ENCODE measurements at places on chromosomes 11 and 22. TPM values are rescaled to one million over a fixed set of nuclear protein-coding genes. Genes with fewer than 3 reads are reported as not detected.
A peak's percentile ranks its signal among the peaks of the same experiment; 100 is the strongest.

DNA sequence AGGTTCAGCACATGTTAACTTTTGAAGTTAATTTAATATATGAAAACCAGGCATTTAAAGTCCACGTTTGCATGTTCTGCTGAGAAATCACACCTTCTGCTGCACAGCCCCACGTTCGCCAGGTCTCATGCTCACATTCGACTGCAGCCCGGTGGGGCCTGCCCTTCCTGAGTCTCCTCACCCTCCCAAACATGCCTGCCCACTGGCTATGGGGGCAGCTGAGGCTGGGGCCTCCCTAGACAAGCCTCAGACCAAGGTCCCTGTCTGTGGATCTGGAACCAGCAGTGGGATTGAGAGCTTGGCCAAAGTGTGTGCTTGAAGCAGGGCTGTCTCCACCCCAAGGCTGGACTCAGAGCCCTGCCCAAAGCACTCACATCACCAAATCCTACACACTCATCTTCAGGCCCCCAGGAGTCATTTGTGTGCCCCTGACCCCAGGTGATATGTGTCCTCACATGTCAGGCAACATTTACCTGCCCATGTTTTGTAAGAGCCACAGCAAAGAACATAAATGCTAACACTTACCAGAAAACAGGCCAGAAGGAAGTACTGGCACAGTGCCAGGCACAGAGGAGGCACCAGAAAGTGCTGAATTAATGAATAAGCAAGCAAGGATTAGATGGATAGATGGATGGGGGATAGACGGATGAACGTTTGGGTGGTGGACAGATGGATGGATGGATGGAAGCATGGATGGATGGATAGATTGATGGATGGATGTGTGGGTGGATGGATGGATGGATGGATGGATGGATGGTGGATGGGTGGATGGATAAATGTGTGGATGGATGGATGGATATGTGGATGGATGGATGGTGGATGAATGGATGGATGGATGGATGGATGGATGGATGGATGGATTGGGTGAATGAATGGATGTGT is 9.4 kb upstream of the FADD start:
- no peak for DNase-seq

DNA sequence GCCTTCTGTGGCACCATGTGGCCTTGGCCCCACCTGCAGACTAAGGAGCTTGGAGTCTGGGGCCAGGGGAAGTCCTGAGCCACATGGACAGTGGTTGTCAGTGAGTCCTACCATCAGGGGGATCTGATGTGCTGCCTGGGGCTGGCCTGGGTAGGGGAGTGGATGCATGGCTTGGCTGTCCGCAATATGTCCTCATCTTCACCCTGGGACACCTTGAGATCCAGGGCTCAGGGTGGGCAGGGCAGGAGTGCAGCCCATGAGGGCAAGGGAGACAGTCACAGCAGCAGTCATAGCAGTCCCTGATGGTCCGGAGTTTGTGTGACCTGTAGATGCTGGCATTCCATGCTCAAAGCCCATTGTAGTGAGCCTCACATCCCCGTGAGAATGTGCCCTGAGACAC is 256.8 kb upstream of the B3GAT1 start:
- no peak for DNase-seq

DNA sequence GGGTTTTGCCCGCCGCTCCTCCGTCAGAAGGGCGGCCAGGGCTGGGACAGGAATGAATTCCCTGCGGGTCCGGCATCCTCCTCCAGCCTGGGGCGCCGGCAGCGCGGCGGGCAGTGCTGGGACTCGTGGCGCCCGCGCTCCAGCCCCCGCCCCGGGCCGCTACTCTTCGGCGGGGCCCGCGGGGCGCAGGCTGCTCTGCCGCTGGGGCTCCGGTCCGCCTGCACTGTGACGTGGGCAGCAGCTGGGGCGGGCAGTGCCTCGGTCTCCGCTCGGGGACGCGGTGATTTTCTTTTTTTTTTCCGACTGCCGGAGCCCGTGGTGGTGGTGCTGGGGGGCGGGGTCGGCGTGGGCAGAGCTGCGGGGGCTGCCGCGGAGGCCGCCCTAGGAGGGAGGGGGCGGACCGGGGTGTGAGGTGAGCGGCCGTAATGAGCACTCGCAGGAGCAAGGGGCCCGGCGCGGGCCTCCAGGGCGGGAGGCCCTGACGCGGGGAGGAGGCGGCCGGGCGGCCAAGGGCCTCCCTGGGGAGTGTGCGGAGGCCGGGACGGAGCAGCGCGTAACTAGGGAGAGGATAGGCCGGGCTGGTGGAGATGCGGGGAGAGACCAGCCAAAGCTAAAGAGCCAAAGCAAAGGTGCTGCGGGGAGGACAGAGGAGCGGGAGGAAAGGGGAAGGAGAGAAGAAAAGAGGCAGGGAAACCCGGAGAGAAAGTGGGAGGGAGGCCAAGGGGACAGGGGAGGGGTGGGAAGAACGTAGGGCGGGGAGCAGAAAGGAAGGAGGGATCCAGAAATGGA is 73.3 kb upstream of the ZBED5 start:
- peak; percentile 62 for DNase-seq

- no peak for DNase-seq
Measured at GRCh38 chr11:114776956-114777355, 98.6 kb downstream of the NXPE2 start.

Gene RAB6A
- polyA plus RNA-seq, result 277 TPM
